Left cardiac atrium (tissue), 4 donors: ENCODE measurements at places on chromosomes 4 and X.

DNA sequence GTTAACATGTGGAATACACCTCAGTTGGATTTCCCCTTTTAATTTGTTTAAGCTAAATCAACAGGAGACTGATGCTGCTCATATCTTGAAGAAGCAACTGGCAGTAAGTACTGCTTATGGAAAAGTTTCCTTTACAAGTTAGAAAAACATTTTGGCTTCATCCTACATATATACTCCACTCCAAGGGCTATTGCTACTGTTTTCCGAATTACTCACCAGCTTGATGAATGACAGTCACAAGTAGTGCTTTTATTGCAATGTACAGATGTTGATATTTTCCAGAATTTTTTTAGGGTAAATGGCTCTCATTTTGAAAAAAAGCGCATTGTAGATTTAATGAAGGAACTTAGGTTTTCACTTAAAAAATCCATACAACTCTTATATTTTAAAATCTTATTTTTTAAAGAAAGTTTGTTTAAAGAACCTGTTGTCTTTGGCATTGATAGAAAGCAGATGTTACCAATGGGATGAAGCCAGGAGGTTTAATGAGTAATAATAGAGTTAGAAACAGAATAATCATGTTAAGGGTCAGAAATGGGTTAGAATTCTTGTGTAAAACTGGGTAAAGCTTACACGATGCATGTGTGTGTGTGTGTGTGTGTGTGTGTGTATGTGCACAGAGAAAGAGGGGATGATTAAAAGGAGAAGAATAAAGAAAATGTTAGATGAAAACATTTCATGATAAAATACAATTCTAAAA is 272.9 kb downstream of the CFAP299 start:
- no peak for DNase-seq

- DNase-seq: no peak
These were observed 213.4 kb upstream of the RASGEF1B start for GRCh38 chr4:81685104-81685503.

DNA sequence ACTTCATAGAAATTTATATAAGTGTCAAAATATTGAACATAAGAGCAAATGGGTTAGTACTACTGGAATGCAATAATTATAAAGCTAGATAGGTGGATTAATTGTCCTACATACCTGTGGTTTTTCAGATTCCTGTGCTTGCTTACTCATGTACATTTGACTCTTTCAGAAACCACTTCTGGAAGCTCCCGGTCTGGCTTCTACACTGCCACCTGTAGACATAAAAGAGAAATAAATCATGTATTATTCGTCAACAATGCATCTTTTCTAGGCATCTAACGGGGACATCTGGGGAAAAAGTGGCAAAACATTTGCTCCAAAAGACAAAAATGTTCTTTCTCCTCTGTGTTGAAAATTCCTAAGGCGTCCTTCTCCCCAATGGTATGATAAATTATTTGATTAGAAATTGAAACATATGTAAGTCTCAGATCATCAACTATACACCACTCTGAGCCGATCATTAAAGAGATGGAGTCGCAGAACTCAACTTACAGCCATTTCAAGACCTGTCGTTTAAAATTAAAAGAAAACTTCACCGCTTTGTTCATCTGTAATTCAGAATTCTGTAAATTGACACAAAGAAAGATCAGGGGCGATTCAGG is 648.7 kb upstream of the DIPK2B start:
- DNase-seq: no peak

DNA sequence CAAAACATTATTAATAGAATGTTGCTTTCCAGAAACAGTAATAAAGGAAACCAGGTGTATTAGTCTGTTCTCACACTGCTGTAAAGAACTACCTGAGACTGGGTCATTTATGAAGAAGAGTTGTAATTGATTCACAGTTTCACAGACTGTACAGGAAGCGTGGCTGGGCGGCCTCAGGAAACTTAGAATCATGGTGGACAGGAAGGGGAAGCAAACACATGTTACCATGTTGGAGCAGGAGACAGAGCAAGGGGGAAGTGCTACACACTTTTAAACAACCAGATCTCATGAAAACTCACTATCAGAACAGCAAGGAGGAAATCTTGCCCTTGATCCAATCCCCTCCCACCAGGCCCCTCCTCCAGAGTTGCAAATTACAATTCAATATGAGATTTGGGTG is 815.8 kb downstream of the TRIML1 start:
- DNase-seq: no peak
